Stimulated activated CD8-positive, alpha-beta memory T cell treated with anti-CD3 and anti-CD28 coated beads, Interleukin-15, amount 100 ng/mL, for 48 hours (primary cell): ENCODE measurements at places on chromosomes 11 and 22.

GRCh38 chr22:24146194-24146616, 35.1 kb upstream of the SUSD2 start:
- no peak for DNase-seq

GRCh38 chr11:85277693-85278092, 349.5 kb downstream of the DLG2 start:
- no peak for DNase-seq

DNA sequence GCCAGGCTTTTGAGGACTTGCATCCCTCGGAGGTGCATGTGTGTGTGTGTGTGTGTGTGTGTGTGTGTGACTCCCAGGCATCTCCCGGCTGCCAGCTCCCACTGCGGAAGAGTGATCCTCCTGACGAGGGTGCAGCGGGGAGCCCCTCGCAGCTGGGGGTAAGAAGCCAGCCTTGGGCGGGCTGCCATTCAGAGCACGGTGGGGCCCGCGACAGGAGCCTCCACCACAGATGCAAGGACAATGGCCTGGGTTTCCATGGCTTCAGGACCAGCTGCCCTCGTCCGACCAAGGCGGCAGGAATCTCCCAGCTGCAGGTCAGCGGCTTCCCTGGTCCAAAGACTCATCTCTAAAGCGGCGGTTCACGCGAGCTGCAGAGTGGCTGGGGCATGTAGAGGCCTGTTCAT, 908.5 kb downstream of the BRD1 start:
- DNase-seq: no peak

GRCh38 chr11:7511401-7511800, 2.4 kb upstream of the PPFIBP2 start:
- DNase-seq: no peak

GRCh38 chr22:17381192-17381913, 12.1 kb downstream of the CECR2 start:
- no peak for DNase-seq

DNA sequence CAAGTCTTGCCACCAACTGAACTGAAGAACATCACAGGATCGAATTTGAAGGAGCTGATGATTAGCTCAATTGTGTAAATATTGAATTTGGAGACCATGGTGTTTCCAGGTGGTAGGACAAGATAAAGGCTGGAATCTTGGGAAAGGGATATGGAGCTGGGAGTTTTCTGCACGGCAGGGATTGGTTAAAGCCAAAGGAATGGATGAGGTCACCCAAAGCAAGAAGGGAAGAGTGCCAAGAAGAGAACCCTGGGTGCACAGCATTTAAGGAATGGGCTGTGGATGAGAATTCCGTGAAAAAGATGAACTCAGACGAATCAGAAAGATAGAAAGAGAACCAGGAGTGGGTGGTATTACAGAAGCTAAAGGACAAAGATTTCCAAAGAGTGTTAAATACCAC, 29.4 kb upstream of the RRAS2 start:
- no peak for DNase-seq

DNA sequence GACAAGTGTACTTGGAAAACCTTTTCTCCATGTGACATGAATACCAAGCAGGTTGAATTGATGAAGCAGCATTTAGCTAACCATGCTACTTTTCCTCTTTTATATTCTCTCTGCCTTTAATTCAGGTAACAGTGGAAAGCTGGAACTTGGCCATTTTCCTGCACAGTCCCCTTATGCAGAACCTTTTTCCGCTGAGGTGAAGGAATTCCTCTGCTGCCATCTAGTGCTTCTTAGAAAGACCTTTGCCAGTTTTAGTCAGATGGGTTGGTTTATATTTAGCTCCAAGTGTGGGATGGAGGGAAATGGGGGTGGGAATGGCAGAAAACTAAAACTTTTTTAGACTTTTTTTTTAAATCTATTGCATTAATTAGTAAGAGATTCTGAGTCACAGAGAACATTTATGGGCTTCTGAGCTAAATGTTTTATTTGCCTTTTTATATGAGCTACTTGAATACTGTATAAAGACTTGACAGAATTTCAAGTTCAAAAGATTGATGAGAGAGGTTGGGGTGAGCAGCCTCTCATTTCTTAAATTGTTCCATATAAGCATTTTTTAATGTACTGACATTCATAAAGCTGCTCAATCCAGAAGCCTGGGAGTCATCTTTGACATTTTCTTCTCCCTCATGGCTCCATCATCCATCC, 153.9 kb upstream of the ZC3H12C start:
- DNase-seq: no peak

- DNase-seq: no peak
Observed at GRCh38 chr11:131495423-131495822, 125.0 kb downstream of the NTM start.

- no peak for DNase-seq
Observed at GRCh38 chr11:26963764-26964163, 30.1 kb upstream of the FIBIN start.

- DNase-seq: no peak
Observed at GRCh38 chr11:58641803-58642581, 19.5 kb downstream of the CNTF start.

- no peak for DNase-seq
Observed at GRCh38 chr11:57638005-57638781, 11.5 kb downstream of the YPEL4 start.

- DNase-seq: no peak
Observed at GRCh38 chr11:125176866-125177265, 12.3 kb downstream of the PKNOX2 start.

- DNase-seq: no peak
Observed at GRCh38 chr11:103806130-103806895, 230.1 kb upstream of the DDI1 start.

DNA sequence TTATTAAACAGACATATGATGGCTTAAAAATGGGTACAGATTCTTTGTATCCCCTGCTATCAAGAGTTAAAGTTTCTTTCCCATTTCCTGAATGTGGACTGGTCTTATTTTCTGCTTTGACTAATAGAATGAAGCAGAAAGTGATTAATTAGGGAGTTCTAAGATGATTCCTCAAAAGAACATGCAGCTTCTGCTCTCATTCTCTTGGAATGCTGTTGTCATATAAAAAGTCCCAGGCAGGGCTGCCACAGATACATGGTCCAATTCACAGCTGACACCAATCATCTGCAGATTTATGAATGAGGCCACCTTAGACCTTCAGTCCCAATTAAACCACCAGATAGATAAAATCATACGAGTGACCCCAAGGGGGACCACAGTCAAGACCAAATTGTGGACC, 844.5 kb upstream of the RAG2 start:
- no peak for DNase-seq

DNA sequence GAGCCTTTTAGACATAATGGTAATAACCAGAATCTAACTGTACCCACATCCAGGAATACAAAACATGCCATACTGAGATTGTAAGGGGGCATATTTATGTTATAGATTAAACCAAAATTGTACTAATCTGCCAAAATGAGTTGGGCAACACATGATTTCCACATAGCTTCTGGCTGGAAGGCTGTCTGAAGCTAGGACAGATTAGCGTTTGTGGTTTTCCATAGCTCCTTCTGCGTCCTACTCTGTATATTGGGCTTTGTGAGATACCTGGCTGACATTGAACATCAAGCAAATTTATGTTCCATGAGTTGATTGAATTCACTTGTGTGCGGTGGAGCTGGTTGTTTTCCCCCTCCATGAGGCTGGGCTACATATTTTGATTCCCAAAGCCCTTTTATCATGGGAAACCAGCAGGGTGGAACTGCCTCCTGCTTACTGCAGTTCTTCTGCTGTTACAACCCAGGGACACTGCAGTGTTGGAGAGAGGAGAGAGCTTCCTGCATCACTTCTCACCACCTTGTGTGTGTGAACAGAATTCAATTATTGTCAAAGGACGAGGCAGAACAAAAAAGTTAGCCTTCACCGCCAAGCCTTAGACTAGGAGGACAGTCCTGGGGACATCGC, 114.9 kb downstream of the C11orf91 start:
- no peak for DNase-seq

- DNase-seq: no peak
Observed at GRCh38 chr11:16191212-16191867, 165.0 kb downstream of the SOX6 start.

- DNase-seq: no peak
Observed at GRCh38 chr22:32542677-32543357, 68.2 kb downstream of the FBXO7 start.

- no peak for DNase-seq
Observed at GRCh38 chr11:132318421-132319157, 948.2 kb downstream of the NTM start.

- no peak for DNase-seq
Observed at GRCh38 chr22:39308614-39309363, 10.6 kb downstream of the RPL3 start.

- DNase-seq: no peak
Observed at GRCh38 chr22:27170491-27170890, 513.1 kb downstream of the MIAT start.

- no peak for DNase-seq
Observed at GRCh38 chr22:16804882-16805281, 20.3 kb downstream of the XKR3 start.

DNA sequence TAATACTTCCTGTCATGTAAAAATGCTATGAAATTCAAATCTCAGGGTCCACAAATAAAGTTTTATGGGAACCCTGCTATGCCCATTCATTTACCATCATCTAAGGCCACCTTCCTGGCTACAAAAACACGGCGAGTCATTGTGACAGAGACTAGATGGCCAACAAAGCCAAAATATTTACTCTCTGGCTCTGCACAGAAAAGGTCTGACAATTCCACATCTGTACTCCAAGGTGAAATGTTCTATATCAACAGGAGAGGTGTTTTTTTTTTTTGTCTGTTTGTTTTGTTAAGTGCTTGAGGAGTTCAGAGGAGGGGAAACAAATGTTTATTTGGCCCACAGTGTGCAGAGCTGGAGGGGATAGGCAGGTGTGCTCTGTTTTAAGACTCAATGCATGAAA, 18.6 kb upstream of the TMA7B start:
- DNase-seq: no peak

GRCh38 chr22:30649430-30650007, 13.9 kb downstream of the SLC35E4 start:
- DNase-seq: peak; percentile 87

GRCh38 chr11:46588131-46588530, 5.7 kb downstream of the AMBRA1 start:
- no peak for DNase-seq

DNA sequence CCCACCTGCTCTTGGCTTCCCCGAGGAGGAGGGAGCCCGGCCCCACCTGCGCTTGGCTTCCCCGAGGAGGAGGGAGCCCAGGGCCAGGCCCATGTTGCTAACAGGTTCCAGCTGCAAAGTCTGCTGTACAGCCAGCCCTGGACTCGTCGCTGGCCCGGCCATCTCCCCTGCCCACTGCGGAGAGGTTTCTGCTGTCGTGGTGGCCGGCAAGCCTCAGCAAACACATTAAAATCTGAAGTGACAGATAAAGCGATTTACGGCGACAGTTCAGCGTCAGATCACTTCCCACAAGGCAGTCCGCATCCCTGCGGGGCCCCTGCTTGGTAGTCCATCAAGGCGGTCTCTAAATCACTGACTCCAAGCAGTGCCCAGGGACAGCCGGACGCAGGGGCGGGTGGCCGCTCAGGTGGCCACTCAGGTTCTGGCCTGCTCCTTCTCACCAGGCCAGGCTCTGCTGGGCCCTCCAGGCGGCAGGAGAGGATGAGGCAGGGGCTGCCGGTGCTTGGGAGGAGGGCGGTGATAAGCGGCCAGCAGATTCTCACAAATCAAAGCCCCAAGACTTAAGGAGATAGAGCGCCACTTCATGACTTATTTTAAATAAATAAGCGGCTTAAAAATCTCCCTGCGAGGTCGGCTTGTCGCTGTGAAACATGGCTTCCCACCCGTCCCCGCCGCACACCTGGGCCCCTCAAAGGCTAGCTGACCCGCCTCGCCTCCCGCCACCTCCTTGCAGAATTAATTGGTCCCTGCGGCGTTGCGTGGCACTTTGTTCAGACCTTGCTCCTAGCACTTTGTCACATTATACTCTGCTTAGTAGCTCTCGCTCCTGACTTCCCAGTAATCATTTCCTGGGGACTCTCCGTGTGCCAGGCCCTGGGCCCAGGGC, 21.1 kb downstream of the MACROD1 start:
- no peak for DNase-seq

DNA sequence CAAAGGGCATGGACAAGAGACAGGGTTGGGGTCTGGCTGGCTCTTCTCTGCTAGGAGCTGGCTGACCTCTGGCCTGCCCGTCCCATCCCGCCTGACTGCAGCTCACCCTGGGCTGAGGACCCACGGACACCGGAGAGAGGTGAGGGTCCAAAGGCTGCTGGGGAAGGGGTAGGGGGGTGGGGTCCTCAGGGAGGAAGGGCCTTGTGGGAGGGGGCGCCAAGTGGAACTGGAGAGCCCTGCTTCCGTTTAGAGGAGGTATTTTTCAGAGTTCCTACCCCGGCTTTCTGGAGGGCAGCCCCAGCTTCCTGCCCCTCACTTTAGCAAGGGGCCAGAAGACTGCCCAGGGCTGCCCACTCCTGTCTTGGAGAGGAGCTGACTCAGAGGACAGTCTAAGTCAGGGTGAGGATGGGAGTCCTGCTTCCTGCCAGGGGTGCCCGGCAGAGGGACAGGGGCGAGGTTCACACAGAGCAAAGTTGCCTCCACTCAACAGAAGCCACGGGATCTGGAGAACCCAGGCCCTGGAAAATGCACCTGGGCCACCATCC, 7.1 kb downstream of the LARGE2 start:
- no peak for DNase-seq

GRCh38 chr22:38219632-38220031, 17.8 kb downstream of the MAFF start:
- no peak for DNase-seq

- no peak for DNase-seq
Observed at GRCh38 chr11:115670538-115671205, 166.5 kb upstream of the CADM1 start.

- DNase-seq: no peak
Observed at GRCh38 chr11:2205214-2205720, 33.7 kb upstream of the TH start.

- no peak for DNase-seq
Observed at GRCh38 chr22:36424901-36425579, 37.3 kb upstream of the MYH9 start.

DNA sequence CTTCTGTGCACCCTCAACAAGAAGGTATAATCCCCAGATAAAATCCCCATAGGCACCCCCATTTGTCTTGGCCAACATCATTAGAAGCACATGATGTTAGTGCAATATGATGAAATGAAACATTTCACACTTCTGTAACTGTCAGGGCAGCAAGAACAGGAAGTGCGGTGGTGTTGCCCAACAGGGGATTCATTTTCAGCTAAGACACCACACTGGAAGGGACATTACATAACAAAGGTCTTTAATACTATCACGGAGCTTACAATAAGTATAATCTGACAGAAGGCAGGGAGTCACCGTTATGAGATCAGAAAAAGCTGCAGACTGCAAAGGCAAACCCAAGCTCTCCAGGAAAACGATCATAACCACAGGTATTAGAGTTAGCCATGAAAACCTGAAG, 2.0 kb downstream of the OR52W1 start:
- no peak for DNase-seq

DNA sequence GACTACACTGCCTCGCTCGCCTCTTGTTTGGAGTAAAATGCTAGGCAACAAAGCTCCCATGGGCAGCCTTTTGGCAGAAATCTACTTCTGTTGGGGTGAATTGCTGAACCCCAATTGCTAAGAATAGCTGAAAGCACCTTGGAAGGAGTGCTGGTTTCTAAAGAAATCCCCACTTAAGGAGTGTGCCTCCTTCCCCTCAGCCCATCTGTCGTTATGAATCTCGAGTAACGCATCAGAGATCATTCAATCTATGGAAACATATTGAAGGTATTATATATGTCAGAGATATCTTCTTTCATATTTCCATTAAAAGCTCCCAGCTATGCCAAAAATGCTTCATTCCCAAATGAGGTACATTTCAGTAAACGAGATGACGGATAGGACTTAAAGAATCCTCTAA, 229.6 kb upstream of the BLID start:
- DNase-seq: no peak

GRCh38 chr22:46696614-46697013, 41.4 kb downstream of the CERK start:
- no peak for DNase-seq
